Psoas muscle (tissue), 8 donors: ENCODE measurements at places on chromosomes 2 and 18. TPM values are rescaled to one million over a fixed set of nuclear protein-coding genes. Genes with fewer than 3 reads are reported as not detected.

Gene ASAP2
- 4.1 TPM for total RNA-seq

Gene SATB2
- 2.4 TPM for total RNA-seq

Gene CDKL4
- 0.44 TPM for total RNA-seq

GRCh38 chr2:98736464-98736889 is 5.5 kb upstream of the MGAT4A start:
- H3K27ac ChIP-seq, result no peak overlapping the region
- no peak overlapping the region for H3K4me3 ChIP-seq
- no peak for DNase-seq

- peaks cover 14% of the 10 kb centered on the region for H3K36me3 ChIP-seq
- DNase-seq, result no peak
- no peaks in the 10 kb centered on the region for H3K27me3 ChIP-seq
- H3K27ac ChIP-seq, result peak overlapping the region; percentile 92
- H3K4me1 ChIP-seq, result peaks cover 58% of the 10 kb centered on the region
These were observed 2.6 kb downstream of the CLIP4 start for GRCh38 chr2:29117636-29118303.

GRCh38 chr2:167430447-167430846 is 542.2 kb downstream of the XIRP2 start:
- H3K27ac ChIP-seq, result no peak overlapping the region
- no peaks in the 10 kb centered on the region for H3K36me3 ChIP-seq
- no peaks in the 10 kb centered on the region for H3K4me1 ChIP-seq

- no peak overlapping the region for H3K4me3 ChIP-seq
- H3K36me3 ChIP-seq, result no peaks in the 10 kb centered on the region
- H3K27ac ChIP-seq, result no peak overlapping the region
- no peaks in the 10 kb centered on the region for H3K4me1 ChIP-seq
- DNase-seq, result no peak
These were observed 114.2 kb downstream of the SPIRE1 start for GRCh38 chr18:12543697-12544096.

DNA sequence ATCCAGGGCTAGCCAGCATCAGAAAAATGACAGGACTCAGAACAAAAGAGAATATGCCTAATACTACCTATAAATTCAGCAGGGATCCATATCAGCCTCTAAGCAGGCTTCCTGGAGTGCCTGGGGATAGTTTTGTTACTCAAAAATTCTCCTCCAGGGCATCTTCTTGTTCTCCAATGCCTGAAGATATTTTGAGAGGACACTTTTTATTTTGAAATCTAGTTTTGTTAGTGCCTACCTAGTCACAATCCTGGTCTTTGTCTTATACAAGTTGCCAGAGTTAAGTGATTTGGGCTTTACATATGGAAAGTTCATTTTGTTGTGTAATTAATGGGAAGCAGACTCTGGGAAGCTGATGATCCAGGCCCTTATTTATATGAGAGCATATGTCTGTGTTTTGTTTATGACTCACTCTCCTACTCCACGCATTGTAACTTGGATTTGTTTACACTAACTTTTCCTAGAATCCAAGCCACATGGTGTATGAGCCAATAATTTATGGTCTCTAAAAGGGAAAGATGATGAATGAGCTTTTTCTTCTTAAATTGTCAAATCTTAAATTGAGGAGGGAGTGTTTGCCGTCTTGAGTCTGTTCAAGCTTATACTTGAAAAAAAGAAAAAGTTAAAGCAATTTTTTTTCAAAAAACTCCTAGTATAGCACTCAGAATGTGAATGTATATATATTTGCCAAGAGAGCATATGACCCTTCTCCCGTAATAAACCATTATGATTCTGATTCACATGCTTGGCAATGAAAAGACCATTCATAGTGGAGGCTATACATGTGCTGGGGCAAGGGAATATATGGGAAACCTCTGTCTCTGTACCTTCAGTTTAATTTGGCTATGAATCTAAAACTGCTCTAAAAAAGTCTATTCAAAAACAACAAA is 370.3 kb downstream of the SETBP1 start:
- no peaks in the 10 kb centered on the region for H3K27me3 ChIP-seq
- H3K4me3 ChIP-seq, result no peak overlapping the region
- no peak for DNase-seq
- H3K27ac ChIP-seq, result no peak overlapping the region
- peaks cover 10% of the 10 kb centered on the region for H3K4me1 ChIP-seq
- no peaks in the 10 kb centered on the region for H3K36me3 ChIP-seq
